AG20443 (cell line): ENCODE measurements at places on chromosomes 7 and 10.

DNA sequence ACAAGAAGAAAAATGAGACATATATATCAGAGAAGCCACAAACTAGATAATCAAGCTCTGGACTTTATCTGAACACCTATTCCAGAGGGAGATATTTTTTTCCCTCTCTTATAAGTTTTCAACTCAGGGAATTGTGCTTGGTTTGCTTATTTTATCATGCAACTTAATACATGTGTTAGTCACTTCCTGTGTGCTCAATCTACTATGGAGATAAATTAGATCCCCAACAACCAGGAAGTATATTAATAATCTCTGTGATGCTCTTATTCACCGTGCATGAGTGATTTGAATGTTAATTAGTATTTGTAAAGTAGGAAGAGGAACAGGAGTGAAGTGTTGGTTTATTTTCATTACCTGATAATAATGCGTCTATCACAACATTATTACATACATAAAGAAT is 38.8 kb upstream of the ZNF365 start:
- DNase-seq: no peak

- no peak for DNase-seq
Observed at GRCh38 chr10:130898381-130898780, 413.1 kb downstream of the TCERG1L start.

DNA sequence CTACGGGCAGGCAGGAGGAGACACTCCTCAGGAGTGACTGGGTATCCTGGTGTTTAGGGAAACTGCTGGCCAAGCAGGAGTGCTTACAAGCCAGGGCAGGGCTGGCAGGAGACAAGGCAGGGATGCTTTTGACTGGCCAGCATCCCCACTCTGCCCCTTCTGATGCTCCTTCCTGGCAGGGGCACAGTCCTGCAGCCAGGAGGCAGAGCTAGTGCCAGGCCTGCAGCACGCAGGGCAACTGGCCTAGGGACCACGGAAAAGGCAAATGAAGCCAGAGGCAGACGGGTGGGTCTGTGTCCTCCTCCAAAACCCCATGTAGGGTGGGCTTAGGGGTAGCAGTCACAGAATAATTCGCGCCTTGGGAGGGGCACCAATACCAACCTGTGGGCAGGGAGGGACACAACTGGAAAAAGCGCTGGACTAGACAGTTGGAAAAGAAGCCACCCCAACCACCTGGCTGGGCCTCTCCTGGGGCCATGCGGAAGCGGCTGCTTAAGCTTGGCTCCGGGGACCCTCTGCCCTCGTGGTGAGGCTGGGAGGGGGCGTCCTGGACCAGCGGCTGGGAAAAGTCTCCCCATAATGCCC is 4.8 kb downstream of the IMPDH1 start:
- DNase-seq: no peak

DNA sequence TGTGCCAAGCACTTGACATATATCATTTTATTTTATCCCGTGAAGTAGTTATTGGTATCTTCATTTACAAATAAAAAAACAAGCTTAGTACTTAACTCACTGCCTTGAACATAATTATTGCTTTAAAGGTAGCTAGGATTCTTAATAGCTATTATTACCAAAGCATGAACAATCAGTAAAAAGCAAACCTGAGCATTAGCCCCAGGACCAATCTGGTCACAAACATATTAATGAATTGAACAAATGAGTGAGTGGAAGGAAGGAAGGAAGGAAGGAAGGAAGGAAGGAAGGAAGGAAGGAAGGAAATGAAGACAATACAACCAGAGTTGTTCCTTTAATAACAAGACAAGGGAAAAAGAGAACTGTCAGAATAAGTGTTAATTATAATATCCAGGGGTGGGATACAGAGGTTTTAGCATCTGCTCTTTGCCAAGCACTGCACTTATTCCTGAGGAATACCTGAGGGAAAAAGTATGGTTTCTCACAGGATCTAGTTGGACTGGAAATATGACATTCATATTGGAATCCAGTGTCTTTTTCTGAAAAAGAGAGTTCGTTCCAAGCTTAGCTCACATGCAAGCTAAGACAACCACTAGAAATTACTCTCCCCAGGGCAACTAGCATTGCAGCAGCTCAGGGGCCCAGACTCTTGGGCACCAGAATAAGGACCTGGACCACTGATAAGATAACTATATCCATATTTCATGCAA is 172.9 kb upstream of the MGMT start:
- no peak for DNase-seq

DNA sequence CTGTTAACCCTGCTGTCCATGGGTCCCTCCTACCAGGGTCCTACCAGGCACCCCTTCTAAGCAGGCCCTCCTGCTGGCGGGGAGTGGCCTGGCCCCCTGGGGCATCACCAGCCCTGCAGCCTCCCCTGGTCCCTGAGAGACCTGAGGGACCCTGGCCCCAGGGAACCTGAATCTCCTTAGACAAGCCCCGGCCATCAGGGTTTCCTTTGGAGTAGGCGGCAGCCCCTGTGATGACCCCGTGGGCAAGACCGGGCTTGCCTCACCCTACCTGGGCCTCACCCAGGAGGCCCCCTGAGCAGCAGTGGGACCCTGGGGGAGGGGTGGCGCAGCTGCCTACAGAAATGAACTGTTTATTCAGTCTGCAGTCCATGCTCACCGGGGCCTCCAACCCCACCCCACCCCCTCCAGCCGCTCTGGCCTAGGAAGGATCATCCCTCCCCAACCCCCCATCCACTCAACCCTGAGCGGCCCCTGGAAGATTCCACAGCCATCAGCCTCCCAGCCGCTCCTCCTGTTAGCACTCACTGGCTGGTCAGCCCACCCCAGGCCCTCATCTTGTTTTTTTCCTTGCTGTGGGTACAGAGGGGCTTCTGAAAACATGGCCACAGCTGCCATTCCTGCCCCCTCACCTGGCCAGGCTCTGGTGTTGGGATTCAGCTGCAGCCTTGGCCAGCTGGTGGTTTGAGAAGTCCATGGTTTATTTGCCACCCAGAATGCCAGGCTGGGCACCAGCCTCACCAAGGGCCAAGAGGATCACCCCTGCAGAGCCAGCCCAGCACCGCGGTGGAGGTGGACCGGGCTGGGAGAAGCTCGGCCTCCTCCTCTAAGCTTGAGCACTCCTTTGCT is 34.8 kb upstream of the CHST15 start:
- DNase-seq: no peak

GRCh38 chr10:35020481-35020880 is 69.7 kb downstream of the CUL2 start:
- no peak for DNase-seq

DNA sequence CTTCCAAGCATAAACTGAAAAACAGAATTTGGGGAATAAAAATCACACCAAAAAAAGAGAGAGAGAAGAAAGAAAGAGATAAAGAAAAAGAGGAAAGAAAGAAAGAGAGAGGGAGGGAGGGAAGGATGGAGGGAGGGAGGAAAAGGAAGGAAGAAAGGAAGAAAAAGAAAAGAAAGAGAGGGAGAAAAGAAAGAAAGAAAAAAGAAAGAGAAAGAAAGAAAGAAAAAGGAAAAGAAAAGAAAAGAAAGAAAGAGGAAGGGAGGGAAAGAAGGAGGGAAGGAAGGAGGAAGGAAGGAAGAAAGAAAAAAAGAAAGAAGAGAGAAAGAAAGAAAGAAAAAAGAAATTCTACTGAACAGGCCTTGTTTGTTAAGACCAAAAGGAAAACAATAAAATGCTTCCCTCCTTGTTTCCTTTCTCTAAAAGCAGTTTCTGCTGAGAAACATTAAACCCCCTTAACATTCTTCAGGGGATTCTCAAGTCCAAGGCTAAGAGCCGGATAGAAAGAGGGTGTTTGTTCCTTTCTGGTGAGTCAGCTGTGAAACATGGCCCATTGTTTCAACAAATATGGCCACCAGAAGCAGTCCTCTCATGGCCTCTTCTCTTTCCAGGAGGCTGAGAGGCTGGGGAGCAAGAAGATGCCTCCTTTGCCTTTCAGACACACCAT is 46.9 kb upstream of the GPAM start:
- no peak for DNase-seq
